ENCODE measurements at places on chromosomes 7 and 10. TPM values are rescaled to one million over a fixed set of nuclear protein-coding genes. Genes with fewer than 3 reads are reported as not detected.
A peak's percentile ranks its signal among the peaks of the same experiment; 100 is the strongest.

- H3K36me3 ChIP-seq = peaks cover 14% of the 10 kb centered on the region
- H3K27me3 ChIP-seq = no peaks in the 10 kb centered on the region
- H3K4me1 ChIP-seq = peaks cover 44% of the 10 kb centered on the region
- DNase-seq = no peak
Measured at GRCh38 chr7:101912716-101913110, 95.3 kb downstream of the CUX1 start.

- H3K27me3 ChIP-seq = no peaks in the 10 kb centered on the region
- no peaks in the 10 kb centered on the region for H3K4me1 ChIP-seq
- no peaks in the 10 kb centered on the region for H3K36me3 ChIP-seq
- H3K27ac ChIP-seq = no peak overlapping the region
- no peak overlapping the region for H3K4me3 ChIP-seq
Measured at GRCh38 chr7:1848013-1848640, 178.1 kb downstream of the ELFN1 start.

DNA sequence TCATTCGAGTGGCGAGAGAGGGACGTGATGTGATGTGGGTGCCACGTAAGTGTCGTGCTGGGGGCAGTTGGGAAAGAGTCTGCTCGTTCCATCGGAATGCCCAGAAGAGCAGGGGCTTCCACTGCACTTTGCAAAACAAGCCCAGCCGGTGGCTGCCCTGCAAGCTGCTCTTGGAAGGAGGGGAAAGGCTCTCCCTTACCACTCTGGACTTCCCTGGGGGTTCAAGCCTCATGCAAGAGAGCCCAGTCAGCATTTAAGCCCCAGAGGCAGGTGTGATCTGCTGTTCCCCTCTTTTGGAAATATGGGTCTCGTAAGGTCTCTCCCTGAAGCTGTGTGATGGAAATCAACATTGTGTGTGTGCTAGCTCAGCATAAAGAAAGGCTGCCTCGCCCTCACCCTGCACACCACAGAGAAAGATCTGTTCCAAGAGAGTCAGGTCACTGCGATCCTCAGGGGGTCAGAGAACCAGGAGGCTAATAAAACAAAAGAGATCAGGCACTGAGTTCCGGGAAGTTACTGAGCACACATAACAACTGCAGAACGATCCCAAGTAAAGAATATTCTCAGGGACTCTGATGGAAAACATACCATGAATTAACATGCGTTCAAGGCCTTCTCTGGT is 212.5 kb downstream of the ADAM12 start:
- no peaks in the 10 kb centered on the region for H3K27me3 ChIP-seq
- peak overlapping the region; percentile 77 for H3K27ac ChIP-seq
- no peaks in the 10 kb centered on the region for H3K36me3 ChIP-seq
- H3K4me3 ChIP-seq = no peak overlapping the region
- H3K4me1 ChIP-seq = peaks cover 55% of the 10 kb centered on the region

GRCh38 chr10:99466632-99467223 is 36.3 kb upstream of the GOT1 start:
- H3K27me3 ChIP-seq = no peaks in the 10 kb centered on the region
- H3K4me3 ChIP-seq = no peak overlapping the region
- H3K27ac ChIP-seq = no peak overlapping the region
- peaks cover 3% of the 10 kb centered on the region for H3K4me1 ChIP-seq
- no peak for DNase-seq

GRCh38 chr7:84002348-84002747 is 192.2 kb downstream of the SEMA3A start:
- peaks cover 24% of the 10 kb centered on the region for H3K4me1 ChIP-seq
- peaks cover 17% of the 10 kb centered on the region for H3K36me3 ChIP-seq
- H3K4me3 ChIP-seq = no peak overlapping the region
- H3K27me3 ChIP-seq = no peaks in the 10 kb centered on the region
- DNase-seq = no peak

- H3K4me1 ChIP-seq = no peaks in the 10 kb centered on the region
- DNase-seq = no peak
- H3K27me3 ChIP-seq = no peaks in the 10 kb centered on the region
Measured at GRCh38 chr10:122544493-122544892, 16.1 kb upstream of the DMBT1 start.

GRCh38 chr10:60943316-60944057 is 498 bp downstream of the RHOBTB1 start:
- peaks cover 13% of the 10 kb centered on the region for H3K4me1 ChIP-seq
- peak; percentile 71 for DNase-seq
- H3K36me3 ChIP-seq = no peaks in the 10 kb centered on the region
- peak overlapping the region; percentile 73 for H3K4me3 ChIP-seq

GRCh38 chr7:42055171-42055570 is 181.8 kb downstream of the GLI3 start:
- H3K4me1 ChIP-seq = peaks cover 4% of the 10 kb centered on the region
- H3K27me3 ChIP-seq = no peaks in the 10 kb centered on the region
- H3K27ac ChIP-seq = no peak overlapping the region
- peaks cover 9% of the 10 kb centered on the region for H3K36me3 ChIP-seq
- DNase-seq = no peak

GRCh38 chr10:42111076-42111475 is 527.3 kb downstream of the ZNF33B start:
- no peak for DNase-seq
- peaks cover 31% of the 10 kb centered on the region for H3K36me3 ChIP-seq
- no peaks in the 10 kb centered on the region for H3K4me1 ChIP-seq
- H3K4me3 ChIP-seq = no peak overlapping the region

GRCh38 chr7:19362099-19362498 is 216.9 kb upstream of the FERD3L start:
- H3K36me3 ChIP-seq = no peaks in the 10 kb centered on the region
- H3K27ac ChIP-seq = no peak overlapping the region
- DNase-seq = no peak
- H3K4me3 ChIP-seq = no peak overlapping the region
- no peaks in the 10 kb centered on the region for H3K27me3 ChIP-seq

DNA sequence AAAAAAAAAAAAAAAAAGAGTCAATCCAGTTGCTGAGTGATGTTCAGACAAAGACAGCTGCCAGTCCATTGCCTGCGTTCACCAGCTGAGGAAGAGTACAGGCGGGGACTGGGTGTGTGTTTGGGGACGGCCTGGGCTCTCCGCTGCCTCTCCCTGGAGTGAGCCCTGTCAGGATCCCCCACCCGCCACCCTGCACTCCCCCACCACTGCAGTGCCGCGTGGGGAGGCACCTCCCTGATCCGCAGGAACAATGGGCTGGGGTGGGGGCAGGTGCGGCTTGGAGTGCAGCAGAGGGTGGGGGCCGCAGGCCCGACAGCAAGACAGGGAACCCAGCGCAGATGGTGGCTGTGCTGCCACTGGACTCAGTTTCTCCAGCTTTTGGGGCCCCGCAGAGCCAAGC is 1.4 kb downstream of the HSPA12A start:
- H3K4me3 ChIP-seq = peak overlapping the region; percentile 69
- H3K36me3 ChIP-seq = no peaks in the 10 kb centered on the region
- H3K4me1 ChIP-seq = peaks cover 9% of the 10 kb centered on the region
- H3K27me3 ChIP-seq = peaks cover 69% of the 10 kb centered on the region
- DNase-seq = no peak

Gene ICA1
- 33.4 TPM for total RNA-seq

Gene CNOT4
- total RNA-seq = 19.2 TPM

Gene PDSS1
- 13.2 TPM for total RNA-seq

Measured in WTC11 (cell line).